CD4-positive, alpha-beta memory T cell (primary cell): ENCODE measurements at places on chromosomes 2 and 18. TPM values are rescaled to one million over a fixed set of nuclear protein-coding genes. Genes with fewer than 3 reads are reported as not detected.

TCF23 gene
- total RNA-seq, result not detected

IL1RN gene
- 2.4 TPM for total RNA-seq

ZNF407 gene
- total RNA-seq, result 25.8 TPM

- no peak overlapping the region for H3K27ac ChIP-seq
- DNase-seq, result no peak
- no peaks in the 10 kb centered on the region for H3K36me3 ChIP-seq
- H3K4me3 ChIP-seq, result no peak overlapping the region
- H3K27me3 ChIP-seq, result no peaks in the 10 kb centered on the region
Observed at GRCh38 chr18:10499230-10499629, 26.6 kb upstream of the NAPG start.

DNA sequence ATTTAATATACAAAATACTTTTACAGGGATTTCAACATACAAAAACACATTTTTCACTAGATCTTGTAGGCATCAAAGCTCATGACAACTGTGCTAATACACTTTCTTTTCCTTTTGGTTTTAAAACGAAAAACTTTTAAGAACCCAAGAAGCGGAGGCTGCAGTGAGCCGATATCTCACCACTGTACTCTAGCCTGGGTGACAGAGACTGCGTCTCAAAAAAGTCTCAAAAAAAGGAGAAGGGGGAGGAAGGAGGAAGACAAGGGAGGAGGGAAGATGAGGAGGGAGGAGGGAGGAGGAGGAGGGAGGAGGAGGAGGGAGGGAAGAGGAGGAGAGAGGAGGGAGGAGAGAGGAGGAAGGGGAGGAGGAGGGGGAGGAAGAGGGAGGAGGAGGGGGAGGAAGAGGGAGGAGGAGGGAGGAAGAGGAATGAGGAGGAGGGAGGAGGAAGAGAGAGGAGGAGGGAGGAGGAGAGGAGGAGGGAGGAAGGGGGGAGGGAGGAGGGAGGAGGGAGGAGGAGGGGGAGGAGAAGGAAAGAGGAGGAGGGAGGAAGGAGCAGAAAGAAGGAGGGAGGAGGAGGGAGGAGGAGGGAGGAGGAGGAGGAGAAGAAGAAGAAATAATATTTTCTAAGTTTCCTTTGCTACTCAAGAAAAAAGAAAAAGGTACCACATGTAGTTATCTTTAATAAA is 13.8 kb downstream of the ROCK2 start:
- H3K27ac ChIP-seq, result no peak overlapping the region
- H3K4me1 ChIP-seq, result peaks cover 8% of the 10 kb centered on the region
- H3K36me3 ChIP-seq, result no peaks in the 10 kb centered on the region

DNA sequence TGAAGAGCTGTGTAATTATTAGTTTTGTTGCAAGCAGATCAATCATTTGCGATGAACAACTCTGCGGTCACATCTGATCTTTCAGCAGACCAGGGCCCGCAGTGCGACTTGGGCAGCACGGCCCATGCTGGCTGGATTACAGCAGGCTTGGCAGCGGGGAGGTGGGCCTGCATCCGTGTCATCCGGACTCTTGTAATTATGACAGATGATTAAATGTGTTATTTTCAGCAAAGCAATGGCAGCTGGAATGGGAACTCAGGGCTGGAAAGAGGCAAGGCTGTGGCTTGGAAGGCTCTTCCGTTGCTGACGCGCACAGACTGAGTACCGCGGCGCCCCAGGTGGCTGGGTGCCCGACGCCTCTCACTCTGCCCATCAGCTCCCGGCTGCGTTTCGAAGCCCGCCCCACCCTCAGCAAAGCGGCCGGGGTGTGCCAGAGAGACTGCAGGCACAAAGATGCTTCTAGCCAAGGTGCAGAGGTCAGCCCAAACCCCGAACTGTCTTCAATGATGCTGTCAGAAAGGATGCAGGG is 397.4 kb upstream of the SALL3 start:
- H3K4me1 ChIP-seq, result no peaks in the 10 kb centered on the region
- no peak overlapping the region for H3K27ac ChIP-seq
- no peak for DNase-seq
- no peaks in the 10 kb centered on the region for H3K27me3 ChIP-seq
- H3K4me3 ChIP-seq, result no peak overlapping the region
